Tibial artery (tissue), 4 donors: ENCODE measurements at places on chromosomes 16 and 17.
A peak's percentile ranks its signal among the peaks of the same experiment; 100 is the strongest.

DNA sequence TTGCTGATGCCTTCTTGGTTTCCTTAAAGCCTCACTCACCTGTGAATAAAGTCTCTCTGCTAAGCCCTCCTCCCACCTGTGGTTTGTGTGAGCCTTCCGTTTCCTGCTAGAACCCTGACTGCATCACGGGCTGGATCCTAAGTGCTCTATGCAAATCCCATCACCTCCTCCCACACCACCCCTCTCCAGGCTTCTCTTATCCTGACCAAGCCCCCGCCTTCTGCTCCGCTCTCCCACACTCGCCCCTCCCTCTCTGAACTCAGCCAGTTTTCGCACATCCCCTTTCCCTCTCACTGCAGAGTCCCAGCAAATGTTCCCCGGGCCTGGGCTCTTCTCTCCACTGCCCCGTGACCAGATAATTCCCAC is 51.8 kb downstream of the PIMREG start:
- H3K27me3 ChIP-seq = no peaks in the 10 kb centered on the region
- no peak overlapping the region for H3K27ac ChIP-seq
- H3K4me1 ChIP-seq = no peaks in the 10 kb centered on the region

- no peaks in the 10 kb centered on the region for H3K4me1 ChIP-seq
- DNase-seq = no peak
- no peak overlapping the region for H3K27ac ChIP-seq
- no peaks in the 10 kb centered on the region for H3K36me3 ChIP-seq
- peaks cover 27% of the 10 kb centered on the region for H3K27me3 ChIP-seq
These were observed 16.8 kb upstream of the MT4 start for GRCh38 chr16:56547949-56548567.

GRCh38 chr17:6035801-6036394 is 34.3 kb upstream of the WSCD1 start:
- no peaks in the 10 kb centered on the region for H3K36me3 ChIP-seq
- no peaks in the 10 kb centered on the region for H3K27me3 ChIP-seq
- H3K4me1 ChIP-seq = no peaks in the 10 kb centered on the region

DNA sequence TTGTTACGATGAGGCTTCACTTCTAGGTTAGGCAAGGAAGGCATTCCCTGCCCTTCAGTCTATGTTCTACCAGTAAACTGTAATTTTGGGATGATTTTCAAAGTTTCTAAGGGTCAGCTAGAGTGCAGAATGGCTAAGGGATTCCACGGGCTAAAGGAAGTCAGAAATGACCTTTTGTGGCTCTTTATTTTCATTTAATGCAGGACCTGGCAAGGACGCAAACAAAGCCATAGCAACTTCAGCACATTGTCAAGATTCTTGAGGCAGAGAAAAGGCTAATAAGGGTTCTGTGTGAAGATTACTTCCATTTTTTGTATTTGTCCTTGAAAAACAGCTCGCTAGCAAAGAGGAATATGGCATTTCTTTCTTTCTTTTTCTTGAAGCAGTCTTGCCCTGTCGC is 76.6 kb downstream of the STX8 start:
- H3K27ac ChIP-seq = no peak overlapping the region
- H3K4me1 ChIP-seq = no peaks in the 10 kb centered on the region
- H3K36me3 ChIP-seq = peaks cover 14% of the 10 kb centered on the region
- H3K4me3 ChIP-seq = no peak overlapping the region

- H3K36me3 ChIP-seq = no peaks in the 10 kb centered on the region
- no peak overlapping the region for H3K4me3 ChIP-seq
- no peak overlapping the region for H3K27ac ChIP-seq
- H3K4me1 ChIP-seq = no peaks in the 10 kb centered on the region
- H3K27me3 ChIP-seq = no peaks in the 10 kb centered on the region
These were observed 218.8 kb downstream of the RAB11FIP4 start for GRCh38 chr17:31609996-31610910.

DNA sequence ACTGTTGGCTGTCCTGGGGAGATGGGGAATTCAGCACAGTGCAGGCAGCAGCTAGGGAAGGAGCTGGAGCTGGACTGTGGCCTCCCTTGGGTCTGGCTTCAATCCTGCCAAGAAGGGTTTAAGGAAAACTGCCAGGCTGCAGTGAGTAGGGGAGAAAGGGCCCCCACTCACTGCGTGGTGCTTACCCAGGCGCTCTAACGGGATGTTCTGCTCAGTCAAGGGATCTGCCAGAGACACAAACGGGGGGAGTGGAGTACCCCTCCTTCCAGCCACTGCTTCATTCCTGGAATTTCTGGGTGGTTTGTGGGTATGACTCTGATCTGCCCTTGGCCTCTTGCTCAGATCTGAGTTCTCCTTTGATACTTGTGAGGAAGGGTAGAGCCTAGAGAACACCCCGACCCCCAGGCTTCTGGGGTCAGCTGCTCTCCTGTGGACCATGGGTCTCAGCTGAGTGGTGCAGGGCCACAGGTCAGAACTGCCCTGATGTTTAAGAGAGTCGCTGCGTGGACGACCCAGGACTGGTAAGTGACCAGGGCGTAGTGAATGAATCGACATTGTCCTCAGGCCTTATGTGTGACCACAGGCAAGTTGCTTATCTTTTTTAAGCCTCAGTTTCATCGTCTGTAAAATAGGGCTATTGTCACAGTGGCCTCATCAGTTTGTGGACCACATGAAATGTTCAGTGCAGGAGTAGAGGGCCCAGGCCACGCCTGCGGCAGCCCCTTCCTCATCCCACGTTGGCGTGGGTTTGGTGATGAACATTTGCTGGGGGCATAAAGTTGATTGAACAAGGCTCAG is 9.6 kb downstream of the CRISPLD2 start:
- no peaks in the 10 kb centered on the region for H3K36me3 ChIP-seq
- no peak overlapping the region for H3K4me3 ChIP-seq
- DNase-seq = peak; percentile 89
- peaks cover 71% of the 10 kb centered on the region for H3K4me1 ChIP-seq
- peaks cover 2% of the 10 kb centered on the region for H3K27me3 ChIP-seq
- H3K27ac ChIP-seq = peak overlapping the region; percentile 74

- H3K27me3 ChIP-seq = no peaks in the 10 kb centered on the region
- no peak for DNase-seq
- H3K4me3 ChIP-seq = no peak overlapping the region
- H3K36me3 ChIP-seq = no peaks in the 10 kb centered on the region
These were observed 8.7 kb upstream of the CACNG4 start for GRCh38 chr17:66955821-66956220.

DNA sequence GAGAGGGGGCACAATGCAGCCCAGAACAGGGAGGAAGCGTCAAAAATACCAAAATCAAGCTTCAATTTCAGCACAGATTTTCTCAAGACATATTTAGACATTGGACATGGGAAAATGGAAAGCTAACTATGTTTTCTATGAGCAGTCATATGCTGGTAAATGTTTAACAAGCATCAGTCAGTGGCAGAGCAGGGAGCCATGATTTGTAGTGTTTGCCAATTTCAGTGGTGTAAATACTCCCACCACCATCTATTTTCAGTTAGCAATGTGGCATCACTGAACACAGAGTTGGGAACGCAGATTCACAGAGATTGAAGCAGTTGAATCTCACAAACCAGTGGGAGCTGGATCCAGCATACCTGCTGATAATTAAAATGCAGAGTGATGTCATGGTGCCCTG is 24.6 kb upstream of the MYOCD start:
- no peak overlapping the region for H3K4me3 ChIP-seq
- H3K36me3 ChIP-seq = no peaks in the 10 kb centered on the region
- H3K27ac ChIP-seq = no peak overlapping the region
- no peaks in the 10 kb centered on the region for H3K27me3 ChIP-seq

- no peaks in the 10 kb centered on the region for H3K27me3 ChIP-seq
- H3K4me1 ChIP-seq = peaks cover 38% of the 10 kb centered on the region
- no peak overlapping the region for H3K4me3 ChIP-seq
- H3K36me3 ChIP-seq = no peaks in the 10 kb centered on the region
- no peak for DNase-seq
- peak overlapping the region; percentile 17 for H3K27ac ChIP-seq
These were observed 32.1 kb upstream of the CDC42EP4 start for GRCh38 chr17:73343739-73344454.

GRCh38 chr16:2500430-2500917 is 13.3 kb upstream of the ATP6V0C start:
- no peak for DNase-seq
- no peaks in the 10 kb centered on the region for H3K27me3 ChIP-seq
- peaks cover 19% of the 10 kb centered on the region for H3K4me1 ChIP-seq
- H3K4me3 ChIP-seq = no peak overlapping the region
- peaks cover 22% of the 10 kb centered on the region for H3K36me3 ChIP-seq

GRCh38 chr16:85625053-85625452 is 11.9 kb downstream of the GSE1 start:
- H3K27ac ChIP-seq = no peak overlapping the region
- no peaks in the 10 kb centered on the region for H3K27me3 ChIP-seq
- no peak overlapping the region for H3K4me3 ChIP-seq
- peaks cover 16% of the 10 kb centered on the region for H3K4me1 ChIP-seq
- no peaks in the 10 kb centered on the region for H3K36me3 ChIP-seq
- no peak for DNase-seq

GRCh38 chr17:14316126-14316832 is 15.4 kb downstream of the HS3ST3B1 start:
- H3K27me3 ChIP-seq = no peaks in the 10 kb centered on the region
- H3K4me3 ChIP-seq = no peak overlapping the region
- DNase-seq = no peak

GRCh38 chr17:1328437-1328836 is 49.0 kb downstream of the TRARG1 start:
- H3K4me1 ChIP-seq = no peaks in the 10 kb centered on the region
- H3K27me3 ChIP-seq = no peaks in the 10 kb centered on the region
- H3K4me3 ChIP-seq = no peak overlapping the region
- DNase-seq = no peak

- H3K4me3 ChIP-seq = no peak overlapping the region
- no peak for DNase-seq
- H3K27me3 ChIP-seq = no peaks in the 10 kb centered on the region
- no peaks in the 10 kb centered on the region for H3K4me1 ChIP-seq
- H3K36me3 ChIP-seq = no peaks in the 10 kb centered on the region
These were observed 519.8 kb downstream of the HS3ST4 start for GRCh38 chr16:26211542-26211941.

DNA sequence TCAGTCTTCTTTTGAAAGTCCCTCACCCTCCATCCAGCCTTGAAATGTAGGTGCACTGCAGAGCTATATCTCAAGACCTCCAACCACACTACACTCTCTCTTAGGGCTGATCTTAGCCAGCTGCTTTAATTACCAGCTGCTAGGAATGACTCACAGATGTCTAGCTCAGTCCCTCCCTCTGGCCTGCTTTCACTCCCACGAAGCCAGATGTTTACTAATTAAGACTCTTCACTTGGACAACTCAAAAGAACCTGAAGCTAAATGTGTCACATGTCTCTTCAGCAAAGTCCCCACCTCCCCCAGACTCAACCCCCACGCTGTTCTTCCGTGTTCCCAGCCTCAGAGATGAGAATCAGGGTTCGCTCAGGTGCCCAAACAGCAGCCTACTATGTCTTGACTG is 2.6 kb downstream of the GTF3C1 start:
- no peak overlapping the region for H3K4me3 ChIP-seq
- DNase-seq = no peak
- H3K27me3 ChIP-seq = no peaks in the 10 kb centered on the region
- H3K4me1 ChIP-seq = no peaks in the 10 kb centered on the region
- H3K27ac ChIP-seq = no peak overlapping the region

DNA sequence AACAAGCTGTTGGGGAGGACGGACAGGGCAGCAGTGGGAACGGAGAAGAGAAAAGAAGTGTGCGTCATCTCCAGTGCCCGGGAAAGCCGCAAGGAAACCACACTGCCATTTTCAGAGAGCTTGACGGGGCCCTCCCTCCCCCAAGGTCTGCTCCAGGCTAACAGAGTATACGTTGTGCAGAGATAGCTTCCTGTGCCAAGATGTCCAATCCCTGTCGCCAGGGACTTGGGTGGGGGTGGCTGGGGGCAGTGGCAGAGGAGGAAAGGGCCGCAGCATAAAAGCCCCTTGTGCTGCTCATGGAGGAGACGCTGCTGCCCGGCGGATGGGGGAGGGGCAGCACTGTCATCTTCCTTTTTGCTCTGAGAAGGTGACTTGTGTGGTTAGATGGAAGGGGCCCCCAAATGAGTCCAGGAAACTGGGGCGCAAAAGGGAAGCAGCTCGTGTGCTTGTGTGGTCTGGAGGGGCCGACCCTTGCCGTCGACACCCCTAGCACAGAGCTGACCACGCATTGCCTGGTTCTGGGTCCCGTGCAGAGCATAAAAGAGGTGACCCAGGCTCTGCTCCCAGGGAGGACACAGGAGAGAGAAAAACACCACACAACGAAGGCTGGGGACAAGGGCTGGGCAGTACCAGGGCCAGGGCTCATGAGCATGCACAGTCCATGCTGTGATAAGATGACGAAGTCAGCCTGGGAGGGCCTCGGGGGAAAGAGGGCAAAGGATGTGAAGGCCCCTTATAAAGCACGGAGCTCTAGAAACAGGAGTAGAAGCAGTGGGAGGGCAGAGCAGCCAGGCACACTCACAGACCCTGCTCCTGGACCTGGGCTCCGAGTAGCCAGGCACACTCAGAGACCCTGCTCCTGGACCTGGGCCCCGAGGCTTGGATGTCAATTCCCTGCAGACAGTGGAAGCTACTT is 372.7 kb downstream of the SLC39A11 start:
- no peak overlapping the region for H3K27ac ChIP-seq
- no peak for DNase-seq
- H3K36me3 ChIP-seq = no peaks in the 10 kb centered on the region

DNA sequence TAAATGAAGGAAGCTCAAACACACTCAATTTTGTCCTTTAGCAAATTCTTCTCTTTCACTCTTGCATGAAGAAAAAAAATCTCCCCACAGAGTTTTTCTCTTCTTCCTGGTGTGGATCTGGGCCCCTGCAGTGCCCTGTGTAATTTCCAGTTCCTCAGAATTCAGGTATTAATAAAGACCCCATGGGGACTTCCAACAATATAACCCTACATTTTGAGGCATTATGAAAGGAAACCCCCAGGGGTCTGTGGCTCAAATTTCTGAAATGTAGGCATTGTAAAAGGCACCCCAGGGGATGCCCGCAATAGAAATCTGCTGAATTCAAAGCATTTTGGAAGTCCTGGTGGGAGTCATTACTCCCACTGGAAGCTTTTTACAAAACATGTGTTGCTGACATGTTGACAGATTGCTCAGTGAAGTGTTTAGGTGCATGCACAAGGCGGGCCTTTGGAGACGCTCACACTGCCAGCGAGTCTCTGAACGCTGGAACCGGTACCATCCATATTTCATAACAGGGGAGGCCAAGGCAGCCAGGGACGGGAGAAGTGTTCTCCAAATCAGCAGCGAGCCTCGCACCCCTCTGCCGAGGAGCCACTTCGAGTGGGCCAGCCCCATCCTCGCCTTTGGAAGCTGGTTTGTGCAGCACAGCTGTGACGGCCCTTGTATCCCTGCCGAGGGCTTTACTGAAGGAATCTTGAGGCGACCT is 154.0 kb downstream of the ZNF423 start:
- H3K4me3 ChIP-seq = no peak overlapping the region
- peaks cover 46% of the 10 kb centered on the region for H3K4me1 ChIP-seq
- no peaks in the 10 kb centered on the region for H3K27me3 ChIP-seq
- DNase-seq = peak; percentile 84
- peak overlapping the region; percentile 75 for H3K27ac ChIP-seq
- H3K36me3 ChIP-seq = no peaks in the 10 kb centered on the region

- no peaks in the 10 kb centered on the region for H3K36me3 ChIP-seq
- DNase-seq = no peak
- no peak overlapping the region for H3K27ac ChIP-seq
These were observed 5.3 kb downstream of the TMEM114 start for GRCh38 chr16:8585041-8585440.
